ENCODE measurements at places on chromosomes 16 and 17.

- no peak for DNase-seq
Observed at GRCh38 chr17:67974185-67974584, 22.1 kb downstream of the C17orf58 start.

DNA sequence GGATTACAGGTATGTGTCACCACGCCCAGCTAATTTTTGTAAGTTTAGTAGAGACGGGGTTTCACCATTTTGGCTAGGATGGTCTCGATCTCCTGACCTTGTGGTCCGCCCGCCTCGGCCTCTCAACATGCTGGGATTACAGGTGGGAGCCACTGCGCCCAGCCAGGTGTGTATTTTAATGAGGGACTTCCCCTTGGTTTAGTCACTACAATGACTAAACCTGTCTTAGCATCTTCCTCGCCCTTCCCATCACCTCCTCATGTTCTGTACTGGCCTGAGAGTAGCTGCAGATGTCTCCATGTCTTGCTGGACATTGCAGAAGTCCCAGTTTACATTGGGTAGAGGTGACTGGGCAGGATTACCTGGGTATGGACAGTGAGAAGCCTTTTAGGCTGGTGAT is 9.6 kb downstream of the SLC7A6 start:
- DNase-seq = no peak

DNA sequence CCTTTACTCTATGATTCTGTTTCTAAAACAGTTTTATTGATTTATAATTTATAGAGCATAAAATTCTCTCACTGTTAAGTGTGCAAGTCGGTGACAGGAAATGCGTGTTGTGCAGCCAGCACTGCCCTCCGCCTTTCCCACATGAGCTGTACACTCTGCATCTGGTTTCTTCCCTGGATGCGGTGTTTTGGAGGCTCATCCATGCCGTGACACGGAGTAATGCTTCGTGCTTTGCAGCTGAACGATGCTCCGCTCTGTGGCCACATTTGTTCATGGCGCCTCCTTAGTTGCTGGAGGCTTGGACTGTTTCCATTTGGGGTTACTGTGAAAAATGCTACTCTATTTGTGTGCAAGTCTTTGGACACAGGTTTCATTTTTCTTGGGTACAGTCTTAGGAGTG is 7.2 kb upstream of the IGFALS start:
- DNase-seq = no peak

DNA sequence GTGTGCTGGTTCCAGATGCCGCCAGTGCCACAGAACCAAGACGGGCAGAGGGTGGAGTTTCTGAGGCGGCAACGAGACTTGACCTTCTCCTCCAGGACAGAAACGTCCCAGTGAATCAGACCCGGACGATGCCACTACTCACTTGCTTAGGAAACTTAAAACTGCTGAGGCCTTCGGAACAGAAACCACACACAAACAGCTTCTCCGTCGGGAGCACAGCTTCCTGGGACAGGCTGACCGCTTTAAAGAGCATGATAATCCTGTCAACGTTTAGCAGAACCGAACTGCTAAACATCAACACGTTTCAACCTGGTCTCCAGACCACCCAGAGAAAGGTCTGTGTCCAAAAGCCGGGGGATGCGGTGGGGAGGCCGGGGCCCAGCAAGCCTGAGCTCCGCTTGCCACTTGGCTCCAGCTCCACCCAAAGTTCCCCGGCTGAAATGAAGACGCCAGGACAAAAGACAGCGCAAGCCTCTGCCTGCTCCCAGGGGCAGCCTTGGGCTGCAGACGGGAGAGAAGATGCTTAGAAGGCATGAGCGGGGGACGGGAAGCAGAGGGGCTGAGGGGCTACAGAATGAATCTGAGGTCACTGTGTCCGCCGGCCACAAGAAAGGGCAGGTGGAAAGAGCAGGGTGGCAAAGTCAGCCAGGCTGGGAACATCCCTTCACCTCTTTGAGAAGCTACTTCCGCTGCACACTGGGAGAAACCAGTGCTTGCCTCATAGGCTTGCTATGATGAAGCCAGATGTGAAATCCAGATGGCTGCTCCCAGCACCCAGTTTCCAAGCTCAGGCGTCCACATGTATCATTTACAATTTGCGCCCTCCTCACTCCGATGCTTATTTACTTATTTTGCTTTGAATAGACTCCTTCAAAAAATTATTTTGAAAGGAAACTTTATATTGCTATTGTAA is 69.0 kb downstream of the MRM3 start:
- DNase-seq = no peak

DNA sequence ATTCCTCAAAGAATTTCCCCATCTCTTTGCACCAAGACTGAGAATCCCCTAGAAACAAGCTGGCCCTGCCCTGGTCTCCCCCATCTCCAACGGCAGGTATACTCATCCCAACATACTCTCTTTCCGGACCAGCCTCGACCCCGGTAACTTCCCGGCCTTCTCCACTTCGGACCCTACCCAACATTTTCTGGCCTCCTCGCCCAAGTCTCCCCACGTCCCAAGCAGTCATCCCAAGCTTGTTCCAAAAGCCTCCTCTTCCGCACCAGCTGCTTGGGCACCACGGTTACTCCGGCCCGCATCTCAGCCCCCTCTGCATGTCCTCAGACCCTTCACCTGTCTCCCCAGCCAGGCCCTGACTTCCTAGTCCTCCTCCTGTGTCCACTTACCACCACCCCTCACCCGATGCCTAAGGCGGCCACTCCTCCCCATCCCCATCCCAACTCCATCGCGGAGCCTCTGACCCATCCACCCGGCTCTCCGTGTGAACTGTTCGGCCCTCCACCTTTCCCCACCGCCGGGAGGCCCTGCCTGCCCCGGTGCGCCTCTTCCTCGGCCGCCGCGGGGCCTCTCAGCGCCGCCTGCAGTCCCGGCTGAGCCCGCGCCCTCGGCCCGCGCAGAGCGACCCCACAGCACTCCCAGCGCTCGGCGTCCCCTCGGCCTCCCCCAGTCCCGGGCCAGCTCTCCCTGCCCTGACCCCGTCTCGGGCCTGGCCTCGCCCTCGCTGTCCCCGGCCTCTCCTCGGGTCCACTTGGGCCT is 994 bp downstream of the PITPNA start:
- no peak for DNase-seq

- DNase-seq = no peak
Observed at GRCh38 chr17:7440834-7441195, 1.5 kb downstream of the FGF11 start.

GRCh38 chr16:67241008-67241900 is 6.0 kb downstream of the FHOD1 start:
- DNase-seq = no peak

DNA sequence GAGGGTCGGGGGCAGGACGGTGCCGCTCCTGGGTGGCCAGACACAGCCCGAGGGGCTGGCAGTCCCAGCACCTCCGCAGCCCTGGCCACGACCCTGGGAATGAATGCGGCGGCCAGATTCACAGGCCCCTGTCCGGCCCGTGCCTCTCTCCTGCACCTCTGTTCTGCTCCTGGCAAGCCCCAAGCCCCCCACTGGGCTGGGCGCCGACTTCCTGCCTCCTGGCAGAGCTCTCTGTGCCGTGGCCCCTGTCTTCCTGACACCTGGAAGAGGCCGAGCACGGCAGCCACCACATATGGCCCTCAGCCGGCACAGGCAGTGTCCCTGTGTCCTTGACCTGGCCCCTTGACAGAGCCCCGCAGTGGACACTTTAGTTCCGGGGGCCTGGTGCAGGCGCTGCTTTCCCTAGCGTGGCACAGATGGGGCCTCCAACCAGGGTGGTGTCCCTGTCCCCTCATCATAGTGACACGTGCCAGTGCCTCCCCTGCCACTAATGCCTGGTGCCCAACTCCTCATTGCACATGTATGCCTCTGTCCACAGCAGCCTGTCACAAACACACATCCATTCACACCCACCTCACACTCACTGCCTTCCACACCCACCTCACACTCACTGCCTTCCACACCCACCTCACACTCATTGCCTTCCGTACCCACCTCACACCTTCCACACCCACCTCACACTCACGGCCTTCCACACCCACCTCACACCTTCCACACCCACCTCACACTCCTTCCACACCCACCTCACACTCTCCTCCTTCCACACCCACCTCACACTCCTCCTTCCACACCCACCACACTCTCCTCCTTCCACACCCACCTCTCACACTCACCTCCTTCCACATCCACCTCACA is 110.6 kb upstream of the PLCG2 start:
- DNase-seq = no peak

All from stimulated activated CD4-positive, alpha-beta T cell treated with anti-CD3 and anti-CD28 coated beads, Interleukin-12 subunit alpha, Interleukin-12 subunit beta, amount 100 ng/mL, for 24 hours (primary cell).